M059J (cell line): ENCODE measurements at places on chromosomes 7 and 10. TPM values are rescaled to one million over a fixed set of nuclear protein-coding genes. Genes with fewer than 3 reads are reported as not detected.

- DNase-seq, result peak; percentile 94
Measured at GRCh38 chr10:119658274-119658673, 7.1 kb downstream of the BAG3 start.

- DNase-seq, result no peak
Measured at GRCh38 chr10:132997517-132998265, 55.3 kb upstream of the CFAP46 start.

The LRRD1 gene
- total RNA-seq, result not detected in 2 replicates

DNA sequence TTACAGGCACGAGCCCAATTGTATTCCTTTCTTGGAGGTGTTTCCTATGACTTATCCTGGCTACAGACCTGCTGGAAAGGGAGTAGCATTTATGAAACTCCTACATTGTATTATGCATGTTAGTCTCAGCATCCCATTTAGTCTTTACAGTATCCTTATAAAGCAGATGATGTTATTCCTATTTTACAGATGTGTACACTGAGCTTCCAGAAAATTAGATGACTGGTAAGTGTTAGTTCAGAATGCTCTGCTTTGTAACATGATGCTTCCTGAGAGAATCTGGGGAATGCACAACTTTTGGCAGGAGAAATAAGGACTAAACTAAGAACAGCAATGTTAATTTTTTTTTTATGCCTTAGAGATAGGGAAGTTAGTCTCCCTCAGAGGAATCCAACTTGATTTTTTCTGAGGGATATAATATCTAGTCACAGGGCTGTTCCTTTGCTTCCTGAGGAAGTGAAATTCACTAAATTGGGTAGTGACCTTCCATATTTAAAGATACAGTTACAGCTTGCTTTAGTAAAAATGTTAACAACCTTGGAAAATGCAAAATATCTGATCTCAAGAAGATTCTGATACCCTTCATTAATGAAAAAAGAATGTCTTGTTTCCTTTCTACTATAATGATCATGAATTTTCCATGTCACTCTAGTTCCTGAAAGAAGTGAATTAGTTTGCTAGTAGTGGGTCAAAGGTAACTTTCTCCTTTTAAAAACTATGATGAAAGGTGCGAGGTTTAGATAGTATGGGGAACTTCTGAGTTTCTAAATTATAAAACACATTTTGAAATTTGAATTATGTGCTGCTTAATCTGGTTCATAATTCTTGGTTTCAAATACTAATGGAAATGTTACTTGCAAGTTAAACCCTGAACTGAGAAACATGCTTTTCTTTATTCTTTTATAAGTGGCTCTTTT lies 194.0 kb upstream of the PRPS1L1 start:
- DNase-seq, result no peak

DNA sequence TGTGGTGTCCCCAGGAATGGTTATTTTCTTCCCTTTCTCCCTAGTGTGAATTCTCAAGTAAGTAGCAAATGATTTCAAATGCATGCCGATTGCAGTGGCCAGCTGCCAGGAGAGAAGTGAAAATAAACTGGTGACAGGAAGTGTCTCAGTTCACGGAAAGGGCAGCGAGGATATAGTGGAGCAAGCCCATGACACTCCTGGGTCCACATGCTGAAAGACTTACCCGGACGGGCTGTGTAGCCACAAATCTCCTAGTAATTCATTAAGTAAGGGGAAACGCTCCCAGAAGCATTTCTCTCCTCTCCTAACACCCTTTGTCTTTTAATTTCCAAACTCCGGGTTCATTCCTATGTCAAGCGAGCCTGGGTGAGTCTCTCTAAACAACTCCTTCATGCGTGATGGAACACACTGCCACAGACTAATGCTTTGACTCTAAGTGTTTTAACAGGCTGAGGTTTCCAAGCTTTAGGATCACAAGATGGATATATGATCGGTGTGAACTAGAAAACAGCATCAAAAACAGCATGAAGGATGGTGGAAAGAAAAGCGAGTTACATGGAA lies 125.6 kb downstream of the CYP26A1 start:
- DNase-seq, result peak; percentile 91

The CASTOR2 gene
- 5.6 and 7.3 TPM in 2 replicates for total RNA-seq

- DNase-seq, result peak; percentile 88
Measured at GRCh38 chr7:69871213-69871885, 273.1 kb downstream of the AUTS2 start.

DNA sequence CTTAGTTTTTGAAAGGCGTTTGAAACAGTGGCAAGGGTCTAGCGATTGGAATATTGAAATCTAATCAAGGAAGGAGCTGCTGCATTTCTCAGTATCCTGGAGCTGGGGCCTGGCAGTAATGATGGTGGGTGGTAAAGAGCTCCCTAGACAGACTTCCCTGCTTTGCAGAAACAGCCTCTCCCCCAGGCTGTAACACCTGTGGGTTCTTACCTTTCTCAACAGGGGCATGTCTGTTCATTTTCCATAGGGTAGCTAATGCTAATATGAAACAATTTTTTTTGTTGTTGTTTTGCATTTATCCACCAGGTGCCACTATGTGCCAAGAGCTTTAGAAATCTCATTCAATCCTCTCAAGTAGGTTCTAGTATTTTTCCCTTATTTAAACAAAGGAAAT lies 345.5 kb downstream of the REEP3 start:
- DNase-seq, result peak; percentile 19

The NXPH1 gene
- total RNA-seq, result not detected in 2 replicates

GRCh38 chr10:70267161-70267933 lies 16.5 kb downstream of the NPFFR1 start:
- DNase-seq, result peak; percentile 96

GRCh38 chr7:111092406-111093236 lies 1.7 kb downstream of the LRRN3 start:
- DNase-seq, result peak; percentile 18

DNA sequence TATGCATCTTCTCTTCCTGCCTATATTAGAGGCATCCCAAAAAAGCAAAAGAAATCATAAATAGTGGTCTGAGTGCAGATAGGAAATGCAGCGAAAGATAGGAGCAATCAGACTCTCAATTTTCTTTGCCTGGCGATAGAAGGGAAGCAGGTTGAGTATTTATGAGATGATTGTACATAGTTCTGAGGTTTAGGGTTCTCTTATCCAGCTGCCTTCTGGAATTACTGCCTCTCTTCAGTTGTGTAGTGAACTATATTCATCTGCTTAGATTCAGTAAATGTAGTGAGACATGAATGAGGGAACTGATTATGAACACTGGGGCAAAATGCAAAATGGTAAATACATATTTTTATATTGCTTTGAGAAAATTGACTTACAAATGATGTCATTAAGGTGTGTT lies 93.0 kb upstream of the CYP26C1 start:
- no peak for DNase-seq

The HHEX gene
- total RNA-seq, result 0.05 TPM in 1 of 2 replicates, not detected in the other

DNA sequence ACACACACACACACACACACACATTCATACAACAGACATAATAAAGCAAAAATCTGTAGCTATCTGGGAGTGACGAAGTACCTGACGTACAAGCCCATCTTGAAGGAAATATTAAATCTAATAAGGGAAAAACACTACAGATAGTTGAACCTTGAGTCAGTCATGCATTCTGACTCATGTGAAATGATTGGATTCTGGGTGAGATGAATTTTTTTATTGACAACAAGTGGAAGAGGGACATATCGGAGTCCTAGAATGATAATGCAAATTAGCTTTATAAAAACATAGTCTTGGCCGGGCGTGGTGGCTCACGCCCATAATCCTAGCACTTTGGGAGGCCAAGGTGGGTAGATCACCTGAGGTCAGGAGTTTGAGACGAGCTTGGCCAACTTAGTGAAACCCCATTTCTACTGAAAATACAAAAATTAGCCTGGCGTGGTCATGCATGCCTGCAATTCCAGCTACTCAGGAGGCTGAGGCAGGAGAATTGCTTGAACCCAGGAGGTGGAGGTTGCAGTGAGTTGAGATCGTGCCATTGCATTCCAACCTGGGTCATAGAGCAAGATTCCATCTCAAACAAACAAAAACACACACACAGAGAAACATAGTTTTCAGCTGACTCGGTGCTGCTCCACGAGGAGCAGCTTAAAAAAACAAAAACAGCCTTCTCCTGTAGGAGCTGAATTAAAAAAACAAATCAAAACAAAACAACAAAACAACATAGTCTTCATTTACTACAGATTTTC lies 154.4 kb upstream of the MKLN1 start:
- DNase-seq, result peak; percentile 77

DNA sequence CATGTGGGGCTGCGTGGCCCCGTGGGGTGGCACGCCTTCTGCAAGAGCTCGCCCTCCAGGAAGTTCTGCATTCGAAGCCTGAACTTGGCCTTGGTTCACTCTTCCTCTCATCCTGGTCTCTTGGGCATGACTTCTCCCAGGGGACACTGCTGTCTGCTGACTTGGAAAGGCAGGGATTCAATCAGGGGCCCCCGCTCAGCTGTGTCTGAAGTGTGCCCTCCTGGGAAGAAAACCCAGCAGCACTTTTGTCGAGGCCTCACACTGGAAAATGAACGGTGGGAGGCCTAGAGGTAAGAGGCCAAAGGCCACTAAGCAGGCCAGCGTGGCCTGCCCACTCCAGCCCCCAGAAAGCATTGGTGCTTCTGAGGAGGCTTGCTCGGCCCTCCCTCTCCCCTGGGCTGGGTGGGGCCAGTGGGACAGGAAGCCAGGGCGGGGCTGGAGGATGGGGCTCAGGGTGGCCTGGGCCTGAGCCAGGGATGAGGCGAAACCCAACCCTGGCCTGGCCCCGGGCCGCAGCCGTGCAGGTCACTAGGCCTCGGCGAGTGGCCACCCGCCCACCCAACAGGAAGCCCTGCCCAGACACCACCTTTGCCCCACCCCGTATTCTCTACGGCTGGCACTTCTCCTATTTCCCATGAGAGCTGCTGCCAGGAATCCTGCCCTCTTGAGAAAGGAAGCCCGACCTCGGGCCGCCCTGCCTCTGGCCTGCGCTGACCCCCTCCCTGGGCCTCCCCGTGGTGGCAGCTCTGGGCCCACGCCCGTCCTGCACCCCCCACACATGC lies 81.1 kb downstream of the ZMIZ1 start:
- peak; percentile 95 for DNase-seq

The HTRA1 gene
- 85.5 and 89.7 TPM in 2 replicates for total RNA-seq

- peak; percentile 26 for DNase-seq
Measured at GRCh38 chr10:71088054-71088453, 124.3 kb upstream of the UNC5B start.

The FAM237B gene
- not detected in 2 replicates for total RNA-seq

The UNCX gene
- total RNA-seq, result not detected in 2 replicates

DNA sequence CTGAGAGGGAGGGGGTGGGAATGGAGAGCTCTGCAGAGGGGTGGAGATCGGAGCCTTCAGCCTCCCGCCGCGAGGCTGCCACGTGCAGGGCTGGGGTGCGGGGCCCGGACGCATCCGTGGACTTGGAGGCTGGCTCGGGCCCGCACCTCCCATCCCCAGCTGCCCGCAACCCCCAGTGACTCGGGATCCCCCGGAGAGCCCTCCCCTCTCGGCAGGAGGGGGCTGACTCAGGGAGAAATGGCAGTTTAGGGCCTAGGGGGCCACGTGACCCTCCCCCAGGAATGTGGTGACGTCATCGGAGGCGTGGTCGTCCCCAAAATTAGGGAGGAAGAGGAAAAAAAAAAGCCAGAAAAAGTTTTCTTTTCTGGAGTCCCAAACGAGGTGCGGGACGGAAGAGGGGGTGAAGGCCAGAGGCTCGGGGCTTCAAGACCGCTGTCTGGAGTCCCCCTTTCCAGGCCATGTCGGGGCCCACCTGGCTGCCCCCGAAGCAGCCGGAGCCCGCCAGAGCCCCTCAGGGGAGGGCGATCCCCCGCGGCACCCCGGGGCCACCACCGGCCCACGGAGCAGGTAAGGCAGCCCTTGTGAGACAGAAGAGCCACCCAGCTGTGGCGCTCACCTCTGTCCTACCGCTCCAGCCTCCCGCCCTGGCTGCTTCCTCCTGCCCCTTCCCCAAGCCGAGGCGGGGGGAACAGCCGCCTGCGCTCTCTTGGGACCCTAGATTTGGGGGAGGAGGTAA lies at the start of gene TRIP6:
Gene TRIP6, plus strand, starts transcription at position 348 of the 736 bp plus-strand sequence. Its CDS starts 111 bp downstream, at position 459.
- peak; percentile 95 for DNase-seq

- DNase-seq, result no peak
Measured at GRCh38 chr7:43037531-43037930, 74.9 kb upstream of the HECW1 start.

- DNase-seq, result no peak
Measured at GRCh38 chr7:55178863-55179773, 160.3 kb downstream of the EGFR start.

DNA sequence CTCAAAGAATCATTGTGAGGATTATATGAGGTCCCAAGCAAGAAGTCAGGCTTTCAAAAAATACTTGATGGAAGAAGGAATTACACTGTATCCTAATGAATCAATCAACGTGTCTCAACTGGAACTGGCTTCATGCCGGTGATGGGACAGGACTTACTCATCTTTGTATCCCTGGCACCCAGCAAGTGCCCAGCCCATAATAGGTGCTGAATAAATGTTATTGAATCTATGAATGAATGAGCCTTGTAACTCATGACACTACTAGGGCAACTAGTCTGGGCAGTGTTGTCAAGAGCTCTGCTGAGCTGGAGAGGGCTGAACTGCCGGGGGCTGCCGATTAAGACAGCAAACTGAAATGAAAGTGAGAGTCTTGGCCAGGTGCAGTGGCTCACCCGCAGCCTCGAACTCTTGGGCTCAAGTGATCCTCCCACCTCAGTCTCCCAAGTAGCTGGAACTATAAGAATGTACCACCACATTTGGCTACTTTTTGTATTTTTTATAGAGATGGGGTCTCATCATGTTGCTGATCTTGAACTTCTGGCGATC lies 87.2 kb upstream of the KIF5B start:
- no peak for DNase-seq

The WIPF3 gene
- total RNA-seq, result not detected in 2 replicates

GRCh38 chr10:29250066-29250465 lies 38.8 kb upstream of the LYZL1 start:
- DNase-seq, result no peak

- DNase-seq, result no peak
Measured at GRCh38 chr7:68688416-68689086, 909.7 kb upstream of the AUTS2 start.

DNA sequence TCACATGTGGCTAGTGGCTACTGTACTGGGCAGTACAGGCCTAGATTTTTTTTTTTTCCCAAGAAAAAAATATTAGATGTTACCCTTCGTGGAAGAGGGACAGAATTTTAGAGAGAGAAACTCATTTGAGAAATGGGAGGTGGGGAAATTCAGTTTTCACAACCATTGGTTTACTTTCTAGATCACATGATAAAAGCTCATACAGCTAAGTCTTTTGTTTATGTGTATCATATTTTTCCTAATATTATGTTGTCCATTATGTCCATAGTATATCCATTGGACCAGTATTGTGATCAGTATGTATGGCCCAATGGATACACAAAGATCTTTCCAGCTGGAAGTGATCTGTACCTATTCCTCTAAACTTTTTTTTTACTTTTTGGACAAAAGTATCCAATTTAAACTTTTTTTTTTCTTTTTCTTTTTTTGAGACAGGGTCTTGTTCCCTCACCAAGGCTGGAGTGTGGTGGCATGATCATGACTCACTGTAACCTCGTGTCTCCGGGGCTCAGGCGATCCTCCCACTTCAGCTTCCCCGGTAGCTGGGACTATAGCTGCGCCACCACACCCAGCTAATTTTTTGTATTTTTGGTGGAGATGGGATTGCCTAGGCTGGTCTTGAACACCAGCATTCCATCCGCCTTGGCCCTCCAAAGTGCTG lies 4.1 kb downstream of the CALU start:
- no peak for DNase-seq

- peak; percentile 4 for DNase-seq
Measured at GRCh38 chr7:128270826-128271272, 29.8 kb downstream of the LEP start.

- DNase-seq, result no peak
Measured at GRCh38 chr10:91022924-91023699, 102.2 kb upstream of the ANKRD1 start.
